ENCODE measurements at places on chromosomes 7 and 10.

- DNase-seq = no peak
Observed at GRCh38 chr10:95660283-95660682, 3.8 kb upstream of the ALDH18A1 start.

- no peak for DNase-seq
Observed at GRCh38 chr10:78953113-78953798, 115.5 kb upstream of the ZMIZ1 start.

DNA sequence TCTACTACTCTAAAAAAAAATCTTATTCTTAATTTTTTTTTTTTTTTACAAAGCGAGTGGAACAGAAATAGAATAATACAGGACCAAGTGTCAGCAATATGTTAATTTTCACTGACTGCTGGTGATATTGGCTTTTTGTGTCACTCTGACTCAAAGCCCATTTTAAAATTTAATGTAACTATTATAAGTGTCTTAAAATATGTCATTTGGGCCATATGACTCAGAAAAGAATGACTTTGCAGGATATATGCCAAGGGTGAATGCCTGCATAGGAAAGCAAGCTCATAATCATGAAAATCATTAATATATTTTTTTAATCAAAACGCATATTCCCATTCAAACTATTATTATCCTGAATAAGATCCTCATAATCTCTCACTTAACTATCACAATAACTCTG is 149.2 kb downstream of the GNAT3 start:
- DNase-seq = no peak

DNA sequence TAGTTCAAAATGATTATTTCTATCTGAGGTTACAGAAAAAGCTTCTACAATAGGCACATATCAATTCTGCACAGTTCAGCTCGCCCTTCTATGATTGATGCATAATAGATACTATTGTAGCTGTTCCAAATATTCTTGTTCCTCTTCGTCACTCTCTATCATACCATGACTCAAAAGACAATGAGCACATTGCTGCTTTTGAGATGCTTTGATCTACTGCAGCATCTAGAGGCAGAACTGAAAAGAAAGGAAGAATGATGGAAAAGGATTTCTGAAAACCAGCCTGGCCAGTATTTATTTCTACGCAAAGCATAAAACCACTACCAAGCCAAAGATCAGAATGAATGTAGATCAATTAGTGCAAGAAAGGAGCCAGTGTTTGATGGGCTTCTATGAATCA is 59.3 kb upstream of the PLXDC2 start:
- DNase-seq = no peak

DNA sequence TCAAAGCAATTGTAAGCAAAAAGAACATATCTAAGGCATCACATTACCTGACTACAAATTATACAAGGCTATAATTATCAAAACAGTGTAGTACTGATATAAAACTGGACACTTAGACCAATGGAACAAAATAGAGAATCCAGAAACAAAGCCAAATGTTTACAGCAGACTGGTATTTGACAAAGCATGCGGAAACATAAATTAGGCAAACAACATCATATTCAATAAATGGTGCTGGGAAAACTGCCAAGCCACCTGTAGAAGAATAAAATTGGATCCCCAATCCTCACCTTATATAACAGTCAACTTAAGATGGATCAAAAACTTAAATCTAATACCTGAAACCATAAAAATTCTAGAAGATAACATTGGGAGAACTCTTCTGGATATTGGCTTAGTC is 240.8 kb upstream of the POM121L12 start:
- no peak for DNase-seq

DNA sequence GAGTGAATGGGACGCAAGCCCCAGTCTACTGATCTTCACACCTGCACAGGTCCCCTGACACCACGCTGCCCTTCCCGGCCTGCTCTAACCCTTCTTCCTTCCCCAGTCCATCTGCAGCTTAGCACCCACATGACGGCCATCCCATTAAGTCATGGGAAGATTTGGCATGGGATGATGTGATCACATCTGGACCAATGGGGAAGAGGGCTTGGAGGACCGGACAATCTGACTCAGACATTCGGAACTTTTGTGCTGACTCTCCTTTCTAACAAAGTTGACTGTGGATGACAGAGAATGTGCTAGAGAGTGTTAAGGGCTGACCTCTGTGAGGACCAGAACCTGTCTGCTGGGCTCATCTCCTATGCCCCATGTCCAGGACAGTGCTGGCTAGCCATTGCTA is 15.6 kb downstream of the CXCL12 start:
- no peak for DNase-seq

GRCh38 chr7:133436014-133436428 is 183.1 kb downstream of the EXOC4 start:
- no peak for DNase-seq

- no peak for DNase-seq
Observed at GRCh38 chr7:112550468-112551060, 69.8 kb downstream of the LSMEM1 start.

DNA sequence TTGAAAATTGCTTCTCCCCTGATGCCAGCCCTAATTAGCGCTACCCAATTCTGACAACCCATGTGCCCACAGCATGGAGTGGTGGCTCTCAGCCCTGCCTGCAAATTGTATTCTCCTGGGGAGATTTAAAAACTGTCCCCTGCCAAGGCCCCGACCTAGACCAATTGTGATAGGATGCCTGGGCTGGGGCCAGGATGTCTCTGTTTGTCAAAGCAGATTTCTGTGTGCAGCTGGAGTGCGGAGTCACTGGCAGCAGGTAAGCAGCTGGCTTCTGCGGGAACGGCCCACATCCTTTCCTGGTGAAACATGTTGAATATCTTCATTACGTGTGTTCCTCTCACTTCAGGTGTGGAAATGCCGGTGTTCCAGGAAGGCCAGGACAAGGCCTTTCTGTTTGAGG is 238.6 kb downstream of the WDR37 start:
- DNase-seq = no peak

GRCh38 chr7:138396251-138397070 is 63.6 kb upstream of the TRIM24 start:
- DNase-seq = no peak

DNA sequence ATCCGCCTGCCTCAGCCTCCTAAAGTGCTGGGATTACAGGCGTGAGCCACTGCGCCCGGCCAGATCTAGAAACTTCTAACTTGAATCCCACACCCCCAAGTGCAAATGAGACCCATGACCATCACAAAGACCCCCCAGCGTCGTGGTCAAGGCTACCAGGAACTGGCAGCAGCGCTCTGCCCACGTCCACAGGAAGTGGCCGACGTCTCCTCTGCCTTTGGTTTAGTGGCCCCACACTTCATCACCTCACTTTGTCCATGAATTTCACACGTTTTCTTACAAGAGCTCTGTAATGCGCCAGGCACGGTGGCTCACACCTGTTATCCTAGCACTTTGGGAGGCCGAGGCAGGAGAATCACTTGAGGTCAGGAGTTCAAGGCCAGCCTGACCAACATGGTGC is 53.5 kb upstream of the TNRC18 start:
- DNase-seq = no peak

DNA sequence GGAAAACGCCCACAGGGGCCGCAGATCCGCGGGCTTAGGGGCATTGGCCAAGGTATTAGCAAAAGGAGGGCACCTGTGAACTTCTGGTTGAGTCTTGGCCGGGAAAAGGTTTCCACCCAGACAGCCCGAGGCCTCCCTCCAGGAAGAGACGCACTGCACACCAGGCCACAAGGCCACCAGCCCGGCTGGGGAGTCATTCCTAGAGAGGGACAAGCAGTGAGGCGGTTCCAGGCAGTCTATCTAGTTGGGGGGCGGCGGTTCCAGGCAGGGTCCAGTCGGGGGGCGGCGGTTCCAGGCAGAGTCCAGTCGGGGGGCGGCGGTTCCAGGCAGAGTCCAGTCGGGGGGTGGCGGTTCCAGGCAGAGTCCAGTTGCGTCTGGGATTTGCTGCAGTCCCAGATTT is 518.5 kb downstream of the GLRX3 start:
- DNase-seq = no peak

DNA sequence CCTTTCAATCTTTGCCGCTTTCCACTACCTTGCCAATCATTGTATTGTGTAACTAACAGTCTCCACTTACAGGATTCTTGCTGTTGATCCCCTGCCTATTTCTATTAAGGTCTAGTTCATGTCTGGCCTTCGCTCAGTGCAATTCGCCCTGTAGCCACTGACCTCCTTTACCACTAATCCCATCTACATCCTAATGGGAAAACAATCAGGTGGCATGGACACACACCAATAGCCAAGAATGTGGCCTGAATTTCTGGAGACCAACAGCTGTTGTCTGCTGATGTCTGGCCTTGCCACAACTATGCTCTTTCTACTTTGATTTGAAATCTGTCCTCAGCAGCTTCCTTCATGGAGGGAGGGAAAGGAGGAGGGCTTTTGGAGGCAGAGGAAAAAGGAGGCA is 546.2 kb downstream of the SORCS3 start:
- no peak for DNase-seq

DNA sequence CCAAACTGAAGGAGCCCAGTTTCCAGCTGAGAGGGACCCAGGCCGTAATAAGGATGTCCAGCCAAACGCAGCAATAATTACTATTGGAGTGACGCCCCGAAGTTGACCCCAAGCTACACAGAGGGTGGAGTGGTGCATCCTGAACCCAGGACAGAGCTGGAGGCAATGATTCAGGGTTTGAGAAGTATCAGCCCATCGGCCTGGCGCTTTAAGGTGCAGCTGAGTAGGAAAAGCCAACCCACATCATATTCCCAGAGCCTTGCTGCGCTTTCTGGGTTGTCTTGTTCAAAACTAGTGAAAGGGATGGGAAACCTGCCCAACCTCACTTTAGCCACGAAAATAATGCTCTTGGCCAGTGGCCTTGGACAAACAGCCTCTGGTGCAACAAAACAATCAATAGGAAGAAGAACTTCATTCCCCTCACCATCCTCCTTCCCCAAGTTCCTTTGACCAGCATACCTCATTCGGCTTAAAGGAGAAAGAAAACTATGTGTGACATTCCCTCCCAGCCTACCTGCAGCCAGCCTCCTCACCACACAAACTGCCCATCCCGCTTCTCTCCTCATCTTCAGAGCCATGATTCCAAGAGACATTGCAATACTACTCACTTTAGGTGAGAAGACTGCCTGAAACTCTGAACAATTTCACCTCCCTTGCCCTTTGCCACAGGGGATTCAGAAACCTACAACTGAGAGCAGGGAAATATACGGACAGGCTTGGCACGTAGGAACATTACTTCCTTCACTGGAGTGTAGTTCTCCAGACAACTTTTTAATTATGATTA is 217.2 kb upstream of the MKLN1 start:
- DNase-seq = no peak

- DNase-seq = no peak
Observed at GRCh38 chr10:71231206-71231605, 18.8 kb downstream of the UNC5B start.

DNA sequence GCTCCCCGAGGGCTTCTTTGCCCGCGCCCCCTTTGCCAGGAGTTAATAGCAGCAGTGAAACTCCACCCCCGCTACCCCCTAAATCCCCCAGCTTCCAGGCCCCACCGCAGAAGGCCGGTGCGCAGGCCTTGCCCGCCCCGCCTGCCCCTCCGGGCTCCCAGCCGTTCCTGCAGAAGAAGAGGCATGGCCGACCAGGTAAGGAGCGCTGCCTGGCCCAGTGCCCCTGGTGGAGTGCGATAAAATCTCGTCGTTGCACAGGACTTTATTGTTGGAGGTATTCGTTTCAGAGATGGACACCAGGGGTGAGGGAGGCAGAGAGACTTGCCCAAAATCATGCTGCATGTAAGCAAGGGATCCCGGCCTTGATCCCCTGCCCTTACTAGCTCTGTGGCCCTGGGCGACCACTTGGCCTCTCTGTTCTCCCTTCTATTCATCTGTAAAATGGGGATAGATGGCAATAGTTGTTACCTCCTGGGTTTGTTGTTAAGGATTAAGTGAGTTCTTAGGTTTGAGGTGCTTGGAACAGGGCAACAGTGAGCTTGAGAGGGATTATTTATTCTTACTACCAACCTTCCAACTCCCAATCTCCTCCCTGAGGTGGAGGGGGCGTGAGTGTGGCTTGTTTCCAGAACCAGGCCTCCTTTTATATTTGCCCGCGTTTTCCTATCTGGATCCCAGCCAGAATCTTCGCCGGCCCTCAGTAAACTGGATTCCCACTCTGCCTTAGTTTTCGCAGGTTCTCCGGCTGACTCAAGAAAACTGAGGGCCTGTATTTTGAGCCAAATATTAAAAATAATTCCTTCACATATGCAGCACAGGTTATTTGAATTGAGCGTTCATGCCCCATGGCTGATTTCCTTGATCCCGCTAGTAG is 78.3 kb downstream of the WIPF3 start:
- DNase-seq = no peak

- no peak for DNase-seq
Observed at GRCh38 chr7:98957766-98958165, 79.4 kb downstream of the TRRAP start.

- no peak for DNase-seq
Observed at GRCh38 chr10:114881901-114882300, 56.1 kb upstream of the TRUB1 start.

DNA sequence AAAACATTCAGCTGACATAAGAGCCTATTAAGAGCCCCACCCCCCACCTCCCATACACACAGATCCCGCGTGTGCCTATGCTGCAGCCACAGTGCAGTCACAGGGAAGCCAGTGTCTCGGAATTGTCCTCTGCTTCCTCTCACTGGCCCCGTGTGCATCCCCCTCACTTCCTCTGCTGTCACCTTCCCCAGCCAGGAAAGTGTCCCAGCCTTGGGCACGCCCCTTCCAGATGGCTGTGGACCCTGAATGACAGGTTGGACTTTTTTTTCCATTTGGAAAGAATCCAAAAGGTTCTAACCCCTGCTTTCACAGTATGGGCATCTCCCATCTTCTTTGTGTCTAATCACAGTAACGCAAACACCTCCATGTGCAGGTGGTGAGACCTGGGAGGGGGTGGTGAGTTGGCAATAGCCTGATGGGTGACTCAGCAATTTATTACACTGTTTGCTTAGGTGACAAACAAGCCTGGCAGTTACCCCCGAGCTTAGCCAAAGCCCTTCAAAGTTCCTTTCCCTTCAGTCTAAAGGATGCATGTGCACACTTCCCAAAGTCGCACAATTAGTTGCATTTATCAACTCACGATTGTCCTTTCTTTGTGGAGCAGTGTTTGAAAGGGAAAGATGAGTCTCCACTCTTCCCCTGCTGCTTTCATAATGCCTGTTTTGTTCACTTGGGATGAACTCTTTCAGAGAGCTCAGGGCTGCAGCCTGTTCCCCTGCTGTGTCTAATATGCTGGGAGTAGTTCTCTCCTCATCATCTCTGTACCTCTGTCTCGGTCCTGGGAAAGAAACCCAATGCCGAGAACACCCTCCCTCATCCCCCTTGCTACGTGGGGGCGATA is 67.5 kb upstream of the EFCAB10 start:
- no peak for DNase-seq

DNA sequence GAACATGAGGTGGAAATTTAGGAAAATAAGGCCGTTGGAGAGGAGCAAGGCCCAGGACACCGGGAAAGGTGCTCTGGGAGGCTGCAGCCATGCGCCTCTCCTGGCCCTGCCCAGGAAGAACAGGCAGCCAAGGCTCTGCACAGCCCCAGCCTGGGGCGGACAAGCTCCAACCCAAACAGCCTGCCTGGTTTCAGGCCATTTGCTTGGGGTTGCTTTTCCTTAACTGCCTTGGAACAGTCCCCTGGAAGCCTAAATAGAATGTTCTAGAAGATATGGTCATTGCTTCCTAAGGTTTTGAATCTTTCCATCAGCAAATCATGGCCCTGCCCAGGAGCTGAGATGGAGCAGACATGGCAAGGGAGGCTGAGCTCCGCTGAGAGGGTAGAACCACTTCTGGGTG is 11.0 kb downstream of the VSTM4 start:
- DNase-seq = no peak

GRCh38 chr10:112438356-112438755 is 8.4 kb downstream of the ZDHHC6 start:
- no peak for DNase-seq
